ENCODE measurements at places on chromosomes 11 and 22.

GRCh38 chr11:46066335-46066734 lies 54.9 kb downstream of the PHF21A start:
- no peak for DNase-seq

GRCh38 chr11:126190792-126191191 lies 20.7 kb downstream of the RPUSD4 start:
- no peak for DNase-seq

DNA sequence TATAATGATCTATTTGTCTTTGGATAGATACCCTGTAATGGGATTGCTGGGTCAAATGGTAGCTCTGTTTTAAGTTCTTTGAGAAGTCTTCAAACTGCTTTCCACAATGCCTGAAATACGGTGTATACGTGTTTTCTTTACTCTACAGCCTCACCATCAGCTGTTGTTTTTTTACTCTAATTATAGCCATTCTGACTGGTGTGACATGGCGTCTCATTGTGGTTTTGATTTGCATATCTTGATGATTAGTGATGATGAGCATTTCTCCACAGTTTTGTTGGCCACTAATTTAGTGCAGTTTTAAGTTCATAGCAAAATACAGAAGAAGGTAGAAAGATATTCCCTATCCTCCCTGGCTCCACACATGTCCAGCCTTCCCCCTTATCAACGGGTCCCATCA lies 26.3 kb upstream of the VPREB1 start:
- DNase-seq, result no peak

- no peak for DNase-seq
Measured at GRCh38 chr11:15499674-15500073, 385.0 kb downstream of the INSC start.

- no peak for DNase-seq
Measured at GRCh38 chr11:128498721-128499245, 88.6 kb downstream of the ETS1 start.
